Right ventricle myocardium superior (tissue), 1 donor: ENCODE measurements at places on chromosomes 11 and 22. TPM values are rescaled to one million over a fixed set of nuclear protein-coding genes. Genes with fewer than 3 reads are reported as not detected.

PHLDA2 gene
- 1.1 TPM for total RNA-seq

PTS gene
- total RNA-seq, result 28.7 TPM

SAC3D1 gene
- 7.8 TPM for total RNA-seq

ANKK1 gene
- total RNA-seq, result not detected

GSTT2B gene
- total RNA-seq, result 3.4 TPM

FDXACB1 gene
- total RNA-seq, result 0.86 TPM

CCDC188 gene
- 0.30 TPM for total RNA-seq

CDKN1C gene
- 37.7 TPM for total RNA-seq

SHANK3 gene
- 19.3 TPM for total RNA-seq

LDHAL6A gene
- not detected for total RNA-seq

FOLR1 gene
- total RNA-seq, result 0.94 TPM

CHRNA10 gene
- total RNA-seq, result 1.6 TPM

ARVCF gene
- 31.4 TPM for total RNA-seq

C11orf98 gene
- total RNA-seq, result 30.4 TPM

RAPSN gene
- 6.7 TPM for total RNA-seq

MUC5AC gene
- total RNA-seq, result not detected

DGAT2 gene
- total RNA-seq, result 20.7 TPM

TSPO gene
- total RNA-seq, result 126 TPM

HIKESHI gene
- 48.0 TPM for total RNA-seq

LAMTOR1 gene
- total RNA-seq, result 72.8 TPM

MUC6 gene
- not detected for total RNA-seq
